ENCODE measurements at places on chromosomes 12 and 14.
A peak's percentile ranks its signal among the peaks of the same experiment; 100 is the strongest.

DNA sequence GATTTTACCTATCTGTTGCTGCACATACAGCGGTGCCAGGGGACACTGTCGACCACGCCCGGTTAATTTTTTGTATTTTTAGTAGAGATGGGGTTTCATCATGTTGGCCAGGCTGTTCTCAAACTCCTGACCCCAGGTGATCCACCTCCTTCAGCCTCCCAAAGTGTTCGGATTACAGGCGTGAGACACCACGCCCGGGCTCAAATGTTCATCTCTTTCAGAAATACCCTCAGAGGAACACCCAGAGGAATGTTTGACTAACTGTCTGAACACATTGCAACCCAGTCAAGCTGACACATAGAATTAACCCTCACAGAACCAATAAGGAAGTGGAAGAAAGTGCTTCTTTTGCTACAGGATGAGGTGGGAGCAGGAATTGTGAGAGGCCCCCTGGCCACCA lies 15.0 kb upstream of the ETFBKMT start:
- no peak for DNase-seq

DNA sequence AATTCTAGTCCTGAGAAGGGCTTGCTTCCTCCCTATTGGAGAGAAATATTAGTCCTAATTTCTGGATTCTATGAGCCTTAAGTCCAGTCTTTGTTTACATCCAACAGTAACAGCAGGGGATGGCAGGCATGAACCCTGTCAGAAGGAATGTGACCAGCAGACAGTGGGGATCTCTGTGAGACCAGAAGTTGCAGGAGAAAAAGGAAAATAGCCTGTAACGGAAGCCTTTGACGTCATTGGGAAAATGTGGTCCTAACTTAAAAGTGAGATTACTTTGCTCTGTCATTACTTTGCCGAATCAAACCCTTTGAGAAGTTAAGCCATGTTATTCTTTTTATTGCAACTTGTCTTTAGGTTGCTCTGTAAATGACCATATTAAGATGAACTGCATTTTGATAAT lies 218.2 kb upstream of the PRICKLE1 start:
- no peak for DNase-seq

DNA sequence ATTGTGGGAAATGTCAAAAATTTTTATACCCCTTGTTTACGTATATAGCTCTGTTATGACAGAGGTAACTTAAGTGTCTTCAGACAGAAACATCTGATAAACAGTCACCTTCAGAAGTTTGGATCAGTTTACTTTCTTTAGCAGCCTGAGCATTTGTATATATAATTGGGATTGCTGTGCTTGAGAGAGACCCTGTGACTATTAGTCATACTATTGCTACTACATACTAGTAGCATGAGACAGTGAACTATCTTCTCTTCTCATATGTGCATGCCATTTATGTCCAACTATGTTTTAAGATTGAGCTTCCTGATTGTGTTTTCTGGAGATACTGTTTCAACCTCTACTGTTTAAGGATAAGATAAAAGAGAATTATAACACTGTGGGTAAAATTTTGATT lies 101.5 kb downstream of the PDE6H start:
- DNase-seq = no peak

DNA sequence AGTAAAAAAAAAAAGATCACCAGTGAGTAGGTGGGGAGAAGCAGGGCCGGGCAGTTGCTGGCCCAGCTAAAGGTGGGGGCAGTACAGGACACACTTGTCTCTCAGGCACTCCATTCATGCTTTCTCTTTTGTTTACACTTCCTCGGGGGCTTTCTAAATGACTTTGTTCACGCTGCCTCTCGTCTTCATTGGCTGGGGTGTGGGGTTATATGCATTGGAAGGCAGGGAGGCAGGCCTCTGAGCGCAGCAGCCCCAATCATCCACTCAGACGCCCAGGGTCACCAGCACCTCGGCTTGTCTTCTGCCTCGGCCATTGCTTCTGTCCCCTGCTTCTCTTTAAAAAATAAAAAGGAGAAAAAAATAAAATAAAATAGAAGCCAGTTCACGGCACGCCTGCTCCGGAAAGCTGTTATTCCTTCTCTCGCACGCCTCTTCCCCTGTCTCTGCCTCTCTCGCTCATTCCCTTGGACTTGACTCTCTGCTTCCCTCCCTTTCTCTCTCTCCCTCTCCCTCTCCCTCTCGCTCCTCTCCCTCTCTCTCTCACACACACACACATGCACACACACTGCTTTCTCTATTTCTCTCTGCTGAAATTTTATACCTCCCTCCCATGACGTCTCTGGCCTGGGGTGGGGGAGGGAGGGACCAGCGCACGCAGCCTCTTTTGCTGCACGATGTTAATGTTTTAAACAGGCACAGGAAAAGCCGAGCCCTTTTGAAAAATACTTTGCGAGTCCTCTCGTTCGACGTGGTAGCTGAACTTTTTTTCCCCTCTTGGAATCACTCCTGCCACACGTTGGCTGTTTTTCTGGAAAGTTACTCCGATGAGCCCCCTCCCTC lies at the start of gene TGFB3:
TGFB3 (minus strand) TSS at position 570 of the 840 bp plus-strand sequence. CDS start 1,102 bp downstream, outside the sequence.
- peak; percentile 85 for DNase-seq

DNA sequence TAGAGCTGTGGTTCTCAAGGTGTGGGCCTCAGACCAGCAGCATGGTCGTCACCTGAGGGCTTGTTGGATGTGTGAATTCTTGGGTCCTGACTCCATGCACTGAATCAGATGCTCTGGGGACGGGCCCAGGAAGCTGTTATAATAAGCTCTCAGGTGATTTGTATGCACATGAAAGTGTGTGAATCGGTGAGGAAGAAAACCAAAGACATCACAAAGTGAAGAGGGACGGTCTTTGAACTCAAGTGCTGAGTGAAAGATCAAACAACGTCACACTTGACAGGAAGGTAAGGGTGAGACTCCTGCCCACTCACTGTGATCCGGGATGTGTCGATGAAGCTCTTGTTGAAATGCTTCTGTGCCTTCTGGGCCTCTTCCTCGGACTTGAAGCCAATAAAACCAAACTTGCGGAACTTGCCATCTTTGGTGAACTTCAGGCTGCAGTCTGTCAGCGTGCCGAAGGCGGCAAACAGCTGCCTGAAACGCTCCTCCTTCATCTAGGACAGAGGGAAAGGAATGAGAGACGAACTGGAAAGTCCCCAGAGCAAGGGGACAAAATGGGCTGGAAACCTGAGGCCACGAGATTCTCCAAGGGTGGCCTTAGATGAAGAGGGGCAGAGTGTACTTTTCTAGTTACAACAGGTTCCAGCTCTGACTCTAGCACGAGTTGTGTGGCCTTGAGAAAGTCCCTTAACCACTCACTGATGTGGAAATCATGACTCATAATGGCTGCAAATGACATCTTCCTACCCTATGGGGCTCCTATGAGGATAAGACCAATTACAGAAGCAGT lies 4.0 kb downstream of the RBM19 start:
- DNase-seq = no peak

DNA sequence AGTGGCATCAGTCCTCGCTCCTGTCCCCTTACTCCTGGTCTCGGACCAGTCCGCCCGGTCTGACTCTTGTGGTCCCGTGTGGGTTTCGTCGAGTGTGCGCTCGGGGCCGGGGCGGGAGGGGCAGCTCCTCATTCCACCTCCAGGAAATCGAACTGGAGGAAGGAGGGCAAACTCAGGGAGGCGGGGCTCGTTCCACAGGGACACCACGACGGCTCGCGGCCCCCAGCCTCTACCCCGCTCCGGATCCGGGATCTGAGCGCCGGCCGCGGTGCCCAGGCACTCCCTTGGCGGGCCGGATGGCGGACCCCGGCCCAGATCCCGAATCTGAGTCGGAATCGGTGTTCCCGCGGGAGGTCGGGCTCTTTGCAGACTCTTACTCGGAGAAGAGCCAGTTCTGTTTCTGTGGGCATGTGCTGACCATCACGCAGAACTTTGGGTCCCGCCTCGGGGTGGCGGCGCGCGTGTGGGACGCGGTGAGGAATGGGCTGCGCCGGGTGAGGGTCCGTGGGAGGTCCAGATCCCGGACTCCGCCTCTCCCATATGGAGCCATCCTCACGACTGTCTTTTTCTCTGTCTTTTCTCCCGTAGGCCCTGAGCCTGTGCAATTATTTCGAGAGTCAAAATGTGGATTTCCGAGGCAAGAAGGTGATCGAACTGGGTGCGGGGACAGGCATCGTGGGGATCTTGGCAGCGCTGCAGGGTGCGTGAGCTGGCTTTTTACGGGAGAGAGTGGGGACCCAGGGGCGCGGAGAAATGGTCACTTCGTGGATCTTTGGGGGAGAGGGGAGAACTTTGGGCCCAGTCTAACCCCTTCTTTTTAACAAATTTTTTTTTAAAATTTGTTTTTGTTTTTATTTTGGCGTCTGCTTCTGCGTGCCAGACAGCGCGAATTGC lies at the start of gene EEF1AKMT3:
EEF1AKMT3 (plus strand) TSS at position 186 of the 894 bp plus-strand sequence; CDS start at position 297, 111 bp downstream.
- no peak for DNase-seq

DNA sequence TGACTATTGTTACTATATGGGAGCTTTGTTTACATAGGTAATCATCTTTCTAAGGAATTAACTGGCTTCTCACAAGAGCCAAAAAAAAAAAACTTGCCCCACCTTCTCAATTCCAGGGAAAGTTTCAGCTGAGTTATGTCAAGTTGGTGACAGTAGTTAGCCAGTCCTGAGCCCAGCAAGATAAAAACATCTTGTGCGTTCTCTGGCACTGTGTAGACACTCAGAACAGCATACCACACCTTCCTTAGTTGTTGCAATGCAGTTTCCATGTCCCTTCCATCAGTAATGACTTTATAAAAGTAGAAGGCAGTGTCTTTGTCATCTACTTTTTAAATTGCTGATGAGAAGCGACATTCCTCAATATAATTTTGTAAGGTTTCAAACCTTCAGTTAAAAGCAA lies 50.2 kb downstream of the PTPN21 start:
- DNase-seq = no peak

- DNase-seq = no peak
These were observed 78.0 kb downstream of the DBX2 start for GRCh38 chr12:44972746-44973421.

DNA sequence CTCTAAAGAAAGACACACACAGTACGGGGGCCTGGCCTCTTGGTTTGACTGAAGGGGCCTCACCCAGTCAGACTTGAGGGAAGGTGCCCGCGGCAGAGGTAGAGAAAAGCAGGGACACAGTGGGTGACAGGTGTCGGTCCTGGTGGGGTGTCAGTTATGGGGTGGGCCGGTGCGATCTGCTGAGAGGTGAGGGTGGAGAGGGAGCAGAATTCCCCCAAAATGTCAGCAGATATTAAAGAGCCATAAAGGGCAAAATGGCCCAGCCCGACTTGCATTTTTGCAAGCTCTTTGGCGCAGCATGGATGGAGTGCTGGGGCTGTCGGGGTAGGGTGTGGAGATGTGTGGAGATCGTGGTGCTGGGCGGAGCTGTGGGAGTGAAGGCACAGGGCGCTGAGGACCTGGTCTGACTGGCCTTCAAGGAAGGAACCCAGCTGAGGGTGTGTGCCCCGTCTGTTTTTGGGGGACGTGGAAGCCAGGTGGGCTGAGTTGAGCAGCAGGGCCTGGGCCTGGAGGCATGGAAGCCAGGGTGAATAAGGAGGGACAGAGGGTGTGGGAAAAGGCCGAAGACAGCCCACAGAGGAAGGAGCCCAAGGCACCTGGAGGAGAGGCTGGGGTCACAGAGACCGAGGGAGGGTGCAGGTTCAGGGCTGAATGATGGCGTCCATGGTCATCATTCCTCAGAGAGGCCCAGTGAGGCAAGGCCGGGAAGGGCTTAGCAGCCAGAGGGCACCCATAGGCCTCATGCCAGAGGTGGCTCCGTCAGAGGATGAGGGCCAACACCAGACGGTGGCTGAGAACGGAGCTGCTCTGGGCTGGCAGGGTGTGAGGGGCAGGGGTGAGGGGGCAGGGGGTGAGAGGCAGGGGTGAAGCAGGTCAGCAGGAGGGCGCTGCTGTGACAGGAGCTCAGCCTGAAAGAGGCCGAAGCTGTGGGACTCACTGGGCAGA lies 48.2 kb upstream of the DYNC1H1 start:
- no peak for DNase-seq

DNA sequence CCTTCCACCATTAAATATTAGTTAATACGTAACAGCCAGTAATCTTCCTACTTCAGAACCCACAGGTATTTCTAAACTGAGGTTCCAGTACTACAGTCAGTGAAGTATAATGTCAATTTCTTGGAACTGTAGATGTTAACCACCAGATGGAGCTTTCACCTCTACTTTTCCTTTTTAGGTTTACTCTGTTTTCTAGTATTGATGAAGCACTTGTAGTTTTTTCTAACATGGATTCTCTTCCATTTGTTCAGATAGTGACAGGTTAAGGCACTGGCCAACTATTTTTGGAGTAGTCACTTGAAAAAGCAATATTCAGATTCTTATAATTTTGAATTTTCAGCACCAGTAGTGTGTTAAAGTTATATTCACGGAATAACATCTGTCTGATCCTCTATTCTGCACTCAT lies 4.6 kb upstream of the SEC23A start:
- no peak for DNase-seq

DNA sequence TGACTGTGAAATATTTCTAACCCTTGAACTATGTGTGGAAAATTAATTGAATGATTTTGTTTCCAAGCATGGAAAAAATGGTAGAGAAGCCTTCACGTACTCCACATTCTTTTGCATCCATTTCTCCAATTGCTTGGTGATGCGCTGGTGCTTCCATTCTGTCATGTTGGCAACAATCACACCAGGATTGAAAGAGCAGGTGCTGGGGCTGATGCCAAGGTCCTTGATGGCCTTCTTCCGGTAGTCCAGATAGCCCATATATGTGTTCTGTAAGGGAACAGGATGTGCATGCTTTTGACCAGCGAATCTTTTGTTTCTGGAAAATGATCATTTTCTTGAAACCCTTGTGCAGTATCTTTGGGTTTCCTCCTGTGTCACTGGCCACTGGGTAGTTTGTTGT lies 28.6 kb downstream of the TDG start:
- DNase-seq = no peak

- no peak for DNase-seq
These were observed 181.1 kb downstream of the ALX1 start for GRCh38 chr12:85461127-85461526.

DNA sequence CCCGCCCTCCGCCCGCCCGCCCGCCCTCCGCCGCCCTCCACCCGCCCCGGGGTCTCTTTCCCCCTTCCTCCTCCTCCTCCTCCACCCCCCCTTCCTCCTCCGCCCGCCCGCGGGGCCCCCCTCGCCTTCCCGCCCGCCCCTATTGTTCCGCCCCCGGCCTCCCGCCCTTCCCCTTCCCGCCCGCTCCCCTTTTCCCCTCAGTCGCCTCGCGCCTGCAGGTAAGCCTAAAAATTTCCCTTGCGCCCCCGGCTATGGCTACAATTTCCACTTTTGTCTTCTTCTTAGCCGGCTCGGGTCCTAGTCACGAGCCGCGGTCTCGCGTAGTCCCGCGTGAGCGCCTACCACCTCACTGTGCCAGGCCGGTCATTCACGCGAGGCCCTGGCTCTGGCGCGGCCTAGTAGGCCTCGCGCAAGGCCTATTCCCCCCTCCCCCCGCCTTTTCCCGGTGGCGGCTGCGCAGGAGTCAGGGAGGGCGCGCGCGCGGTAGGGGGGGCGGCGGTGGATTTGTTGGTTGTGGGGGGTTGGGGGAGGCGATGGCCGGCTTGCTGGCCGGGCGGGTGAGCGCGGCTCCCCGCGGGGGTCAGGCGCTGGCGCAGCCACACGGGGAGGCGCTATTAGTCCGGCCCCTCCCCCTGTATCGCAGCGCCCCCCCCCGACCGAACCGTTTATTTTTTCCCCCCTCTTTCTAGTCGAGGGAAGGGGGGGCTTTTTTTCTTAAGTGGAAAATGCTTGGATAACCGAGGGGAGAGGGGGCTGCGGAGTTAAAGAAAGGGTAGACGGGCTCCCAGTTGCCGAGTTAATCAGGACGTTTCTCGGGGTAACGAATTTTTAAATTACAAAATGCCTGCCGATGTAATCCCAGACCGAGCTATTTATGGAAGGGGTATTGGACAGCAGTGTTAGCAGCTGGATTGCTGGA lies 516 bp downstream of the PCBP2 start:
- DNase-seq = peak; percentile 66

Measured in AG04450 (cell line).